ENCODE measurements at places on chromosomes 11 and 22.
A peak's percentile ranks its signal among the peaks of the same experiment; 100 is the strongest.

DNA sequence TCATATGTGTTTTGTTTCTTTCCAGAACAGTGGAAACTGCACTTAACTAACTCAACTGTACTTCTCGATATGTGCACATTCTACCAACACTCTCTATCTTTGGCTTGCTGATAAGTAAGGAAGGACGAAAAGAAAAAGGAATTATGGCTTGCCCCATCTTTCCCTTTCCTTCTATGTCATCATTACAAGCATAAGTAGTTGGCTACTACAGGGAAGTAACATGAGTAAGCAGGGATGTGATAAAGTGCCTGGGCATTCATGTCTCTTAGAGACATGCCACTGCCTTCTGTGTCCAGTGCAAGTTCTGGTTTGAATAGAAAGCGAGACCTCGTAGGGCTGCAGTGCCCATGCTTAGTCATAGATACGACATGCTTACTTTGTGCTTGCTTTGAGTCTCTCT lies 342.5 kb downstream of the ETS1 start:
- DNase-seq = no peak

DNA sequence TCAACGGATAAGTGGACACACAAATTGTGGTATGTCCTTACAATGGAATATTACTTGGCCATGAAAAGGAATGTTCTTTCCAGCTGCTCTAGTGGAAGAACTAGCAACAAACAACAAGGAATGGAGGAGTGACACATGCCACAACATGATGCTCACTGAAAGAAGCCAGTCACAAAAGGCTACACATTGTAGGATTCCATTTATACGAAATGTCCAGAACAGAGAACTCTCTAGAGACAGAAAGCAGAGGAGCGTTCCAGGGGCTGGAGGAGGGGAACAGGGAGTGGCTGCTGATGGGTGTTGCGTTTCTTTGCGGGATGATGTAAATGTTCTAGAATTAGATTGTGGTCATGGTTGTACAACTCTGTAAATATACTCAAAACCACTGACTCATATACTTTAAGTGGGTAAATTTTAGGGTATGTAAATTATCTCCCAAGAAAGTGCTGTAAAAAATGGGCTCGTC lies 32.4 kb upstream of the PDGFB start:
- peak; percentile 74 for DNase-seq

GRCh38 chr11:27612932-27613880 lies 87.0 kb downstream of the BDNF start:
- peak; percentile 11 for DNase-seq

GRCh38 chr11:85086504-85087284 lies 540.5 kb downstream of the DLG2 start:
- DNase-seq = peak; percentile 4

DNA sequence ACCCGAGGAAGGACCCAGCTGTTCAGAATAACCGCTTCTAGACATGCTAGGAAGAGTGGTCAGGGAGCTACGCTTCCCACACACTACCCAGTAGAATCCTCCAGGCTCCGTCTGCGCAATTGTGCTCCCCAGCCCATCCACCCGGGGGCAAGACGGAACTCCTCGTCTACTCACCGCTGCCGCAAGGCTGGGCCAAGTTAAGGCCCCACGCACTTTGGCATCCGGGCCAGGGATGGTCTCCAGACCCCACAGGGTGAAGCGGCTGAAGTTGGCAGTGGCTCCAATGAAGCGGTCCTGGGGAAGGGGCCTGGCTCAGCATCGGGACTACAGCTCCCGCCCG lies 757 bp downstream of the RNASEH2C start:
- no peak for DNase-seq

- no peak for DNase-seq
Observed at GRCh38 chr11:77502346-77502905, 28.5 kb upstream of the PAK1 start.

Measured in AG04450 (cell line).